ENCODE measurements at places on chromosomes 6 and 20.
A peak's percentile ranks its signal among the peaks of the same experiment; 100 is the strongest.

DNA sequence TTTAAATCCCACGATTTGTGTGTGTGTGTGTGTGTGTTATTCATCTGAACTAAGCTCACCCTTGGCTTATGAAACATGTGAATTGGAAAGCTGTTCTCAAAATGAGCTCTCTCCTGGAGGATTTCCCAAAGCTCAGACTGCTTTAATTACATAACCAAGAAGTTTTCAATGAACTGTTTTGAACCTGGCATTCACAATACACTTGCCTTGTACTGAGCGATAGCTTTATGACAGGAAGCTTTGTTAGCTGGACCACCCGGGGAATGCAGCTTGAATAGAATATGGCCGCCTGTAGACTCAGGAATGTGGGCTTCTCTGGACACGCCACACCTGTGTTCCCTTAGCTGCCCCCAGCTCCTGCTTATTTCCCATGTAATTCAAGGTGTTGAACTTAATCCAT lies 71.4 kb upstream of the PREP start:
- no peak for DNase-seq

GRCh38 chr6:11380969-11381744 lies 148.7 kb upstream of the NEDD9 start:
- no peak for DNase-seq

DNA sequence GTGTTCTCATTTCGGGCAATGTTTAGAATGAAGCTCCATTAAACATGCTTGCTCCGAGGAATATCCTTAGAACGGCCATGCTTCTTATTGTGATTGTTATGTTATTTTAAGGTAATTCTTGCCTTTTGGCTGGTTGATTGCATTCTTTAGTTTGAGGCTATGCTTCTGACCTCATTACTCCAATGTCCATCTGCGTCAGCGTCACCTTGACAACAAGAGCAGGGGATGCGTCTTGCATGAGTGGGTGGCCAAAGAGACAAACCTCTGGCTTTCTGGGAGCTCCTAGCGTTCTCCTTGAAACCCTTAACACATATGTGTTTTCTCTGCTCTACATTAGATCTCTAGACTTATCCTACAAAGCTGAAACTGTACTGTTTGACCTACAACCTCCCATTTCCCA lies 184.3 kb downstream of the THBS2 start:
- DNase-seq, result no peak

- no peak for DNase-seq
These were observed 190.3 kb downstream of the TENT5A start for GRCh38 chr6:81562169-81562568.

GRCh38 chr6:150230832-150231524 lies 88.1 kb downstream of the PPP1R14C start:
- DNase-seq, result no peak

GRCh38 chr20:53940360-53940702 lies 130.1 kb downstream of the BCAS1 start:
- DNase-seq, result no peak

- no peak for DNase-seq
These were observed 28.8 kb downstream of the CST1 start for GRCh38 chr20:23721962-23722361.

DNA sequence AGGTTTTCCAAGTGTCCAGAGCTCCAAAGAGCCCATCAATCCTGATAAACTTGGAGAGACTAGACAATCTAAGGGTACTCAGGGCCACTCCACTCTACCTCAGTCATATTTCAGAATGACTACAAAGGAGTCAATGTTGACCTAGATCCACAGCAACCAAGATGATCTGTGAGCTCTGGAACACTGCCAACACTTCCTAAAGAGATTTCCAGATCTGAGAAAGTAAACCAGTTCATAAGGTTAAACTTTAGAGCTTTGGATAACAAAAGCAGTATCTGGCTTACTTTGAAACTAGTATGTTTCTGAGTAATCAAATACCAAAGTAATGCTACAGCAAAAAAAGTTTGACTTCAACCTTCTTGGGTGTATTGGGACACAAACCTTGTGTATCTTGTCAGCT lies 122.7 kb downstream of the BTBD9 start:
- DNase-seq, result no peak

DNA sequence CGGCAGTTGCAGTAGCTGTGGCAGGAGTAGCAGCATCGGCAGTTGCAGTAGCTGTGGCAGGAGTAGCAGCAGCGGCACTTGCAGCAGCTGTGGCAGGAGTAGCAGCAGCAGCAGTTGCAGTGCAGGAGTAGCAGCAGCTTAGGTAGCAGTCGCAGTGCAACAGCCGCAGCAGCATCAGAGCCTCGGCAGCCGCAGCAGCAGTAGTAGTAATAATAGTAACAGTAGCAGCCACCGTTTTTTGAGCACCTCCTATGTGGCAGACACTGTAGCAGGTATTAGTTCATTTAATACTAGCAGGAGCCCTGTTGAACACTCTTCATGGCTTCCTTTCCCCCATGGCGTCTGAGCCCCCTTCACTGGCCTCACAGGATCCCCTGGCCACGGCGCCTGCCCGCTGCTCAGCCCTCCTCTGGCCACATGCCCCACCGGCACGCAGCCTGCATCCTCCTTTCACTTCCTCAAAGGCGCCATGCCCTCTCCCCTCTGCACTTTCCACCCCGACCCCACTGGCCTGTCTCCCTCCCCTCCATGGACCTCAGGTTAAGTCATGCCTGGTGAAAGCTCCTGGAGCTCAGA lies 19.1 kb upstream of the IRF4 start:
- DNase-seq, result peak; percentile 32

DNA sequence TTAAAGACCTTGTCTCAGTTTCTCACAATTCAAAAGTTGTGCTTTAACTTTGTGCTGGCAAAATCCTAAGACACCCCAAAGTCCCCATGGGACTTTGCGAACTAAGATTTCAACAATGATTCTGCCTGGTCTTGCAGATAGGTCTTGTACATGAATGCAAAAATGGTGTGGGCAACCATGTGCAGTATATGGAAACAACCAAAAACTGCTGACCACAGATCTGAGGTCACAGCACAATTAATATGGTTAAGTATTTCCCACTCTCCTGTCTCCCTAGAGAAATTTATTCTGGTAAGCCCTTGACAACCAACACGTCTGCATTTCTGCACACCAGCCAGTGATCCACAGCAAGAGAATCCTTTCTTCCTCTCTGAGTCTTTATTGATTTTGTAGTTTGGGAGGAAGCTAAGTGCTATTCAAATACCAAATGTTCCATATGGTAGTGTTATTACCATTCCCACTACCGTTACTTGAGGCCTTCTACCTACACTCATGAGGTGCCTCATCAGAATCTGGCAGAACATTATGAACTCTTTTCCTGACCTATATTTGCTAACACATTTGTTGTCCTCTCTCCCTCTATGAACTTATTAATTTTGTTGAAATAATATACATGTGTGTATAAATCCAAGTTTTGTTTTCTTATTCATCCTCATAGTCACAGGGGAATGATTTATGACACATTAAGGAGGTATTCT lies 178.7 kb downstream of the ATXN1 start:
- no peak for DNase-seq

- DNase-seq, result no peak
These were observed 237.6 kb downstream of the QKI start for GRCh38 chr6:163651915-163652668.

- DNase-seq, result no peak
These were observed 523 bp downstream of the TMEM30A start for GRCh38 chr6:75283907-75284631.

DNA sequence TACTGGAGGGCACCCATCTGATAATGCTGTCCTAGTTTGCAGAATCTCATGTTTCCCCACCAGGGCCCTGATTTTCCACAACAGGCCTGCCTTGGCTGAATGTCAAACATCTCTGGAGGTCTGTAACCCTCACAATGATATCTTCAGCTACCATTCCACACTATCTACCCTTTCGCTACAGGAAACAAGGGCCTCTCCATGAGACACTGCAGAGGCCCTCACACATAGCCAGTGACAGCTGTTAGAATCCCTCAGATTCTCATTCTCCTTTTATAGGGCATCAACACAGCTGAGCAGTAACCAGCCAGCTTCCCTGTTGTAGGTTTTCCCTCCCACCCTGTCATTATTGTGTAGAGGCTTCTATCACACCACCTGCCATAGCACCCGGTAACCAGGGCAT lies 29.6 kb upstream of the MICB start:
- no peak for DNase-seq

DNA sequence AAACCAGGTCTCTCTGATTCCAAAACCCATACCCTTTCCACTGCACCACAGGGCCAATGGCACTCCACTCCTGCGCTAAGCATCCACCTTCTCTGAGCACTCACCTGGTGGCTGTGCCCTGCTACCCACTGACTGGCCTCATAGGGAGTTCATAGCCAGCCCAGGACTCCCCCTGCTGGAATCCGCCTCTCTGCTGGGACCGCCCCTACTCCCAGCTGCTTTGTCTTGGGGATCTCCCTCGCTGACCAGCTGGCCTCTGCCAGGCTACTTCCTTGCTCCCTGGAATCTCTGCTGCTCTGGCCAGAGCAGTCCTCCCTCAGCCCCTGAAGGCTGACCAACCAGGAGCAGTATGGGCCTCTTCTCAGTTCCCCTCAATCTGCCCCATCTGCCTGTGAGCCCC lies 129.7 kb downstream of the FAXC start:
- no peak for DNase-seq

GRCh38 chr6:139173172-139173571 lies 38.3 kb downstream of the HECA start:
- peak; percentile 25 for DNase-seq

GRCh38 chr20:37796733-37797132 lies 102.9 kb downstream of the CTNNBL1 start:
- DNase-seq, result no peak

DNA sequence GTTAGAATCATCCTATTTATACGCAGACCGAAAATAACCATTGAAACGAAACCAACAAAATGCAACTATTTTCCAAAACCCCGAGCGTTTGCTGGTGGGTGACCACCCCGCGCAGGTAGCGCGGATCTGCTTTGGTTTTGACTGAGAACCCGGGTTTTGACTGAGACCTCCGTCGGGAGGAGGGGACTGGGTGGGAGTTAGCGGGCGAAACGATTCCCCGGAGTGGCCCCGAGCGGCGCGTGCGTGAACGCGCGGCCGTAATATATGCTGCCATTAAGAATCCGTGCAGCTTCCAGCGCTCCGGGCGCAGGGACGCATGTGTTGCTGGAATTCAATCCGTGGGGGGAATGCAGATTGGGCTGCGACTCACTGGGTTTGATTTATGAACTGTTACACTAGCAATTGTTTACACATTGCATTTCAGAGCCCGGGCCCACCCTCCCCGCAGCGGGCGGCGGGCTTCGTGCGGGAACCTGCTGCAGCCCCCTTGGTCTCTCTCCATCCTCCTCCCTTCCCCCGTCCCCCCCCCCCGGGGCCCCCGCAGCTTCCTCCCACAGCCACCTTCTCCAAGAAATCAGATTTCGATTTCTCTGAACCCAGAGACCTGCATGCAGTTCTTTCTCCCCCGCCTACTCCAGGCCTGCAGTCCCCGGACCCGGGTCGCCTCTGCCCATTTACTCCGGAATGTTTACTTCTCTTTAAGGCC lies 9.9 kb downstream of the NRN1 start:
- no peak for DNase-seq

DNA sequence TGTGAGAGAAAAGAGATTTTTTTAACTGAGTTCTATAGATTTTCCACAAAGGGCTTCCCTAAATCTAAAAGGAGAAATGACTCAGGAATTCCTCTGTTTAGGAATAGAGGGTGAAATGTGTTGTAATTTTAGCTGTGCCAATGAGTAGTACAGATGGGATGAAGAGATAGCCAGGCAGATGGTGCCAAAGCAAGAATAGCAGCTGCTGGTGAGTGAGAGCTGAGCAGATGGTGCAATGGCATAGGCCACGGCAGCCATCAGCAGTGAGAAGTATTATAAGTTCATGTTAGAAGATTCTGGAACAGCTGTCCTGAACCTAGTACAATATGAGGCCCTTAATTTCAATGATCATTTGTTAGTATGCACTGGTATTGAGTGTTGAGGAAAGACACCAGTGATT lies 40.2 kb upstream of the CRISP1 start:
- no peak for DNase-seq

- no peak for DNase-seq
These were observed 207.4 kb downstream of the BMP2 start for GRCh38 chr20:6974838-6975237.

DNA sequence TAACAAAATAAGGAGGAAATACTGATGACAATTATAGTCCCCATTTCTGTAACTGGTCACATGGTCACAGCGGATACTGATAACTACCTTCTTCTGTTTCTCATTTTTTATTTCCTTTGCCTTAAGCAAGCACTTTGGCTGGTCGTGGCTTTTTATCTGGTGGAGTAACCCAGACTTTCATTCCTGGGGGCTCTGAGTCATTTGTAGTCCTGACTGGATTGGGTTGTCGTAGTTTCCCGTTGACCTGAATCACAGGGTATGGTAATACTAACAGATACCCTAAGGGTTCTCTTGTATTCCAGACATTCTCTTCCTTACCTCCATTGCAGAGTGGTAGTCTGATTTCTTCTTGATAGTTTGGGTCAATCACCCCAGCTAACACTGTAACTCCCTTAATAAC lies 500.3 kb upstream of the ADGRB3 start:
- no peak for DNase-seq

DNA sequence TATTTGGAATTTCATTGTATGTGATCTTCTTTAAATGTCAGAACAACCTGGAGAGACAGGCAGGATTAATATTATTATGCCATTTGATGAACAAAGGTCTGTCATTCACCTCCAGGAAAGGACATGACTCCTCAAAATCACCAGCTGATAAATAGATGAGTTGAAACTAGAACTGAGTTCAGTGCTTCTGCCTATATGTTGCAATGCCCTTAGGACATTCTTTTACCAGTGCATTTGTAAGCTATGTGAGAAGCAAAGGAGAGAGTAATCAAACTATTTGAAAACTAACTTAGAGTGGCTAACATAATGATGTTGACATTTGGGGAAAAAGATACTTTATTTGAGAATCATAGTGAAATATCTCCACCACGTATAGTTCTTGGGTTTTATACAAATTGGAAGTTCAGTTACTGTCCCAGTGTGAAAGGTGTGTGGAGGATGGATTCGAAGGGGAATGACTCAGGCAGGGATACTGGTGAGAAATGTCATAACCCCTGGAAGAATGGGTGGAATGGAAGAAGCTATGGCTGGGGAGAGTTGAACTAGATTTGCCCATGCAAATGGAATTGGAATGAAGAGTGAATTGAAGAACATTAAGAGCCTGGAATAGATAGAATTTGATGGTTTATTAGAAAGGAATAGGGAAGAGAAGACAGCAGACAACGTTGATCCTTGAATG lies 21.5 kb downstream of the PKIB start:
- no peak for DNase-seq

DNA sequence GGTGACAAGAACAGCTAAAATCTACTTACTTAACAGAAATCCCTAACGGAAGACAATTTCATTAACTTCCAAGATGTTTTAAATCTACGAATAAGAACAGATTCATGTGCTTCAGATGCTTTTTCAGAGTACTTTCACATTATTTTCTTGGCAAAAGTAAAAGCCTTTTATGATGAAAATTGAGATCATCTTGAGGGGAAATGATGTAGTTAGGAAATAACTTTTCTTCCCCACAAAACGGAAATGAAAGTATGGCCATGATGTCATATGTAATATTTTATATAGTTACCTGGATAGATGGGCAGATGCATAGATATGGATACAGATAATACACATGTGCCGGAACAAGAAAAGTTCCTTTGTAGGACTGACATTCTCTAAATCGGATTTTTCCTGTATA lies 32.8 kb downstream of the SASH1 start:
- no peak for DNase-seq
